Stimulated activated CD4-positive, alpha-beta T cell treated with anti-CD3 and anti-CD28 coated beads, TNF-alpha, amount 100 ng/mL, for 4 hours (primary cell): ENCODE measurements at places on chromosomes 4 and X.

GRCh38 chrX:16665089-16665488 is 15.1 kb downstream of the S100G start:
- DNase-seq, result no peak

GRCh38 chr4:119498527-119498926 is 130.1 kb downstream of the PDE5A start:
- no peak for DNase-seq

DNA sequence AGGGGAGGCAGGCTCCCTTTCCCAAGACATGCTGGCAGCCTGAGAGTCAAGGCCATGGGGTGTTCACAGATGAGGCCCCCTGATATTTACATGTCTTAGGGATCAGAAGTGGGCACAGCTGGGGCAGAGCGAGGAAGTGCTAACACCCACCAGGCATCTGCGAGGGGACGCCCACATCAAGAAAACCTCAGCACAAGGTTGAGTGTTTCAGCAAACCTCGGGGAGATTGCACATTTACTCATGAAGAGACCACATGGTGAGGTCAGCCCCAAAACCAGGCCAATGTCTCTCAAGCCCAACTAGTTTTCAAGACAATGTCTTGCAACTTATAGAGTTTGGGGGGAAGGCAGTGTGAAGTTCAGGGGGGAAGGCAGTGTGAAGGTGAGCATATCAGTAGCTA is 55.2 kb downstream of the CLNK start:
- no peak for DNase-seq

- no peak for DNase-seq
Observed at GRCh38 chrX:10030570-10030969, 63.4 kb downstream of the CLDN34 start.

- DNase-seq, result no peak
Observed at GRCh38 chrX:110050901-110051300, 48.0 kb downstream of the TMEM164 start.

DNA sequence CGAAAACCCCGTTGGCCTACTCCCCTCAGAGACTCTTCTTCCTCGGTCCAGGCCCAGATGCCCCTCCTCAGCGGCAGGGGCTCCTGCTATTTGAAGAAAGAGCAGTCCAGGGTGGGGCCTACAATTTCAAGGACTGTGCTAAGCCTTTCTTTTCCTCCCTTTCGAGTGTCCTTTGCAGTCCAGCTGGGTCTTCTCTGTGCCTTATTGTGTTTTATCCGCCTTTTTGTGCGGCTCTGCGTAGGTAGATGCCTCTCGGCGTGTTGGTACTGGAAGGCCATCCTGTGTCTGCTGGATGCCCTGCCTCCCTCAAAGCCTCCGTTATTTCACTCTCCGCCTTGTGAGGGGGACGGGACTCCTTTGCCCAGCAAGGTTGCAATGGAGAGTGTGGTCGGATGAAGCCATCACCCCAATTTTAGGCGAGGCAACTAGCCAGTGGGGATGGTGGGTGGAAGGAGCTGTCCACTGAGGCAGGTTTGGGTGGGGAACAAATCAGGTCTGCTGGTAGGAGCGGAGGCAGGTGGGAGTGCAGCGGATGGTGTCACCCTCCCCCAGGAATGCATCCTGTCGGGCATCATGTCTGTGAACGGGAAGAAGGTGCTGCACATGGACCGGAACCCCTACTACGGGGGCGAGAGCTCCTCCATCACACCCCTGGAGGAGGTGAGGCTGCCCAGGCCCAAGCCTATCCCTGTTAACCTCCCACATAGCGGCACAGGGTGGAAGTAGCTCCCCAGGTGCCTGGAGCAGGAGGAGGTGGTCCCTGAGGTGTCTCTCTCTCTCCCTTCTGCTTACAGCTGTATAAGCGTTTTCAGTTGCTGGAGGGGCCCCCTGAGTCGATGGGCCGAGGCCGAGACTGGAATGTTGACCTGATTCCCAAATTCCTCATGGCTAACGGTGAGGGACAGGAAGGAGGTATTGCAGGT is 1.3 kb downstream of the GDI1 start:
- no peak for DNase-seq

DNA sequence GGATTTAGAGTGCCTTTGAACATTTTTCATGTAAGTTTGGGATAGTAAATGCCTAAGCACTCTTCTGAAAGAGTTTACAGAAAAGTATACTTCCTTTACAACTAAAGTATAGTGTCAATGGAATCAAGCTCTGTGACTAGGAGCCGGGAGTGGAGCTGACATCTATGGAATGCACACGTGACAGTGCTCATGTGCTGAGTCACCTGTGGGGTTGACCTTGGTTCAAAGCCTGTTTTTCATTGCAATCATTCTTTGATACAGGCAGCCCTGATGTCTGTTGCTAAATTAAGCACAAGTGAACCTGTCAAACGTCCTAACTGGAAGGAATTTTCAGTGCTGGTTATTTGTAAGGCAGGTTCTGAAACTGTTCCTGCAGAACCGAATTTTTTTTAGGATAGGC is 82.5 kb downstream of the GPAT3 start:
- no peak for DNase-seq

- DNase-seq, result no peak
Observed at GRCh38 chrX:19462879-19463278, 52.4 kb downstream of the MAP3K15 start.

- no peak for DNase-seq
Observed at GRCh38 chr4:89751416-89751815, 85.5 kb downstream of the SNCA start.

DNA sequence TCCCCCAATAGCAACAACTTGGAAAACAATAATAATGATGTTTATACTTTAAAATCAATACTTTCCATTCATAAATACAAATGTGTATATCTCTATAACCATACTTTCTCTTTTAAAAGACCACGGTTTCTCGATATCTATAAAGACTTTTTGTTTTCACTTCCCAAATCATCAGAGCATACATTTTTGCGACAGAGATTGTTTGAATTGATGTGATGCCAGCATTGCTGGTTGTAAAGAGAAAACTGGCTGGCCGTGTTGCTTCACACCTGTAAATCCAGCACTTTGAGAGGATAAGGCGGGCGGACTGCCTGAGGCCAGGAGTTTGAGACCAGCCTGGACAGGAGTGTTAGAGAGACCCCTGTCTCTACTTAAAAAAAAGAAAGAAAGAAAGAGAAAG is 77.6 kb upstream of the ZNF518B start:
- no peak for DNase-seq

DNA sequence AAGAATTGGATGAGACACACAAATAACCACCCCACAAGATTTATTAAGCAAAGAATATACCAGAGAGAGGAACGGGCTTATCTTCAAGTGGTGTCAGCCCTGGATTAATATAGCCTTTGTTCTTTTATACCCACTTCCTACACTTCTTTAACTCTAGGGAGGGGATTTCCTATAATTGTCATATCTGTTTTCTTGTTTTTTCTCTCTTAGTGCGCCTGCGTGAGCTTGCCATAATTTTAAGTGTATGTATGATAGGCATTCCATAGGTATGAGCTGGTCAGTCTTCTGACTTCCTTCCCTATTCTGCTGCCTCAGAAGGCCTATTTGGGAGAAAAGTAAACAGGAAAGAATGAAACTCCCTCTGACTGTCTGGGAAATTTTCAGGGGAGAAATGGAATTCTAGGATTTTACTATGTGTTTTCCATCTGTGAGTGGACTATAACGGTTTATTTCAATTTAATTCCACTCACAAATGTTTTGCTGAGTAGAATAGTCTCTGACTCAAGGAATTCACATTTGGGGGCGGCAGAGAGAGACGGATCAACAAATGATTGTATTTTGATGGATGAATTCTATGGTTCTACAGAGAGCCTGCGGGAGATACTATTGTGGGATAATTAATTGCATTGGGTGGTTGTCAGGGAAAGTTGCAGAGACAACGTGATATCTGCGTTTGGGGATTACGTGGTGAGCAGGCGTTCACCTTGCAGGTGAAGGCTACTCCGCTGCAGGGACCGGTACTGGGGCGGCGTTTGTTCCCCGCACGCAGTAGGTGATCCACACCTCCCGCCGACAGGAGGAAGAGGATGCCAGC is 626 bp upstream of the CEP135 start:
- no peak for DNase-seq

DNA sequence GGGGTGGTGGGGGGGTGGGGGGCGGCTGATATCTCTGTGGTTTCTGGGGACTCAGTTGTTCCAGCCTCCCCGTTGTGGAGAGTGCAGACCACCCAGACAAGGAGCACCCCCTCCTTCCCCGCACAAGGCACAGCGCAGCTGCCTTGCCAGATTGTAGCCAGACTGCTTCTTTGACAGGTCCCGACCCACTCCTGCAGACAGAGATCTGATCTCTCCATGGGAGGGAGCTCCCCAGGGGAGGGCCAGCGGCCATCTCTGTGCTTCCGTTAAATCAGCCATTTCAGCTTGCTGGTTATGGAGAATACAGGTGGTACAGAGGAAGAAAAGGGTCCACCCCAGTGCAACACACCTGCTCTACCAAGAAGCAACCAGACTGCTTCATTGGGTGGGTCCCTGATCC is 80.8 kb downstream of the FGF16 start:
- no peak for DNase-seq

GRCh38 chrX:74242484-74243138 is 61.4 kb upstream of the ZCCHC13 start:
- no peak for DNase-seq

GRCh38 chr4:11261066-11261850 is 167.4 kb downstream of the HS3ST1 start:
- no peak for DNase-seq

DNA sequence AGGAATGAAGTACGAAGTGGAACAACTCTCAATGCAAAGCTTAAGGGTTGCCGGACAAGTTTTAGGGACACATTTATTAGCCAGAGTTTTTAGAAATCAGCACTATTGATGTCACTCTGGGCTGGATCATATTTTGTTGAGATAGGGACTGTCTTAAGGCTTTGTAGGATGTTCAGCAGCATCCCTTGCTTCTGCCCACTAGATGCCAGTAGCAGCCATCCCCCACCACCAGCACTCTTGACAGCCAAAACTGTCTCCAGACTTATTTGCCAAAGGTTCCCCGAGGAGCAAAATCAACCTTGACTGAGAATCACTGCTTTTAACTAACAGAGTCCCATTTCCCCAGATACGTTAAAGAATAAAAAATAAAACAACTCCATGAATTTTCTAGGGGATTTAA is 1497.3 kb downstream of the STIM2 start:
- DNase-seq, result no peak

DNA sequence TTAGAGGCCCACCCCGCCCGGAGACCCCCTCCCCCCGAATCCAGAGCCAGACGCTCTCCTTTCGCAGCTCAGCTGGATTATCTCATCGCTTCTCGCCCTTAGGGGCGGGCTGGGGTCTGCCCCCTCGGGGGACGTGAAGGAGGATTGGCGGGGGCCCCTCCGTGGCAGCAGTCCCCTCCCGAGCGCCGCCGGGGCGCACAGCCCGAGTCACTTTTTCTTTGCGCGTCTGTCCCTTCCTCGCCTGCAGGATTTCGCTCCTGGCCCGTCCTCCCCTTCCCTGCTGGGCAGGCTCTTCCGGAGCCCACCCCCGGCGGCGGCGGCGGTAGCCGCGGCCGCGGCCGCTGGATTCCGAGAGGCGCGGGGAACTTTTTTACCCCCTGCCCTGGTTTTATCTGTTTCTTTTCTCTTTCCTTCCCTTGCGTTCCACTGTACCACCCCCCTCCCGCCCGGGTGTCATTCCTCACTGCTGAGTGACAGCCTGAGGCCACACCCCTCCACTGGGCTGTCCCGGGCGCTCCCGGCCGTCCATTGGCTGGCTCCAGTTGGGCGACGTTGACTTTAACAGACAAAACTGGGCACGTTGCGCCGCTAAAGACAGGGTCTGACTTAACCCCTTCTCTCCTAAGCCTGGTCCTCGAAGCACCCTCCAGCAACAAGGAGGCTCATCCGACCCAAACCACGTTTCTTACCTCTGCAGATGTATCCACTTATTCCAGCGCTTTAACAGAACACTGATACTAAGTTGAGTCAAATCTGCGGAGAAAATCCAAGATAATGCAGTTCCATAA is 492 bp upstream of the NKX3-2 start:
- DNase-seq, result no peak

- no peak for DNase-seq
Observed at GRCh38 chr4:42395595-42395994, 1.7 kb upstream of the SHISA3 start.

- peak; percentile 18 for DNase-seq
Observed at GRCh38 chr4:150302553-150302952, 224.3 kb downstream of the DCLK2 start.

GRCh38 chr4:186190581-186191199 is 677 bp upstream of the CYP4V2 start:
- DNase-seq, result peak; percentile 4

- DNase-seq, result no peak
Observed at GRCh38 chr4:177405508-177405907, 36.7 kb downstream of the AGA start.

GRCh38 chrX:21816136-21816535 is 23.3 kb upstream of the MBTPS2 start:
- no peak for DNase-seq

DNA sequence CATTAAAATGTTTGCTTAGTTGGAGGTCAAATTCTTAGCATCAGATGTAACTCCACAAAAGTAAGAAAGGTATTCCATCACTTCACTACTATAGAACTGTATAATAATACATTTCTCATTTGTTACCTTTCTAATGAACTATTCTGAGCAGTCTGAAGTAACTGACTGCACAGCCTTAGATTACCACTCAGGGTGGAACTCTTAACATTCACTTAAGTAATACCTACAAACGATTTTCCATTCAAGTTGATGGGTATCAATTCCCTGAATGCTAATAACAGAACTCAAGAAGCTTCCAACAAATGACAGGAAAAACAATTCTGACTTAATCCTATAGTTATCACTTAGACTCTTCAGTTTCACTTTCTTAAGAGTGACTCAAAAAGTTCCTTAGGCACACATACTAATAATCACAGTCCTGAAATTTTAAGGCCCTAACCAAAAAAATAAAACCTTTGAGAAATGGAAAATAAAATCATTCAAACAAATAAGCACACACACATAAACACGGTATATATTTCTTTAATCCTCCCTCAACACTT is 20.9 kb downstream of the HNRNPD start:
- DNase-seq, result no peak

DNA sequence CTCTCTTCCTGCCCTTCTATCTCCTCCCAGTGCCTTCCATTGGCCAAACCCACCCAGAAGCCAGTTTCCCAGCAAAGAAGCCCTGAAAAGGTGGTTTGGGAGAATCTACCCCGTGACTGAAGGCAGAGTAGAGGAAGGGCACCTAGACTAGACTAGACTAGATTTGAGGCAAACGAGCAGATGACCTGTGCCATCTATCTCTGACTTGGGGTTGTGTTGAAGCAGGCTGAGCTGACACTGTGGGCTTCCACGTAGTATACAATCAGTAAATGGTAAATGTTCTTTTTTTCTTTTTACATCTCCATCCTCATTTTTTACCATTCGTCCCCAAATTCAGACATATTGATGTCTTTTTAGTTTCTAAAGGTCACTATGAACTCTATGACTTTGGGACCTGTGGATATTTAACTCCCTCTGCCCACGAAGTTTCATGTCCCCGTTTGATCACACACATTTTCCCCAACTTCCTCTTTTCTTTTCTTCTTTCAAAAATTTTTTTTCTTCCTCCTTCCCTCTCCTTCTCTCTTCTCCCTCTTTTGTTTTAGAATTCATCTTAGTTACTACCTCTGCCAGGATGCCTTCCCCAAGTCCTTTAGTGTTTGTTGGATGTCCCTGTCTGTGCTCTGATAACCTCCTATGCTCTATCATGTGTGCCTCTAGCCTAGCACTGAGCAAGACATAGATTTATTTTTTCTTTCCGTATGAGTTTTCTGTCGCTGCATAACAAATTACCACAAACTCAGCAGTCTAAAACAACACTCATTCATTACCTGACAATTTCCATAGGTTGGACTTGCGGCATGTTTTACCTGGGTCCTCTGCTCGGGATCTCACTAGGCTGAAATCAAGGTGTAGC is 6.2 kb upstream of the AFF1 start:
- DNase-seq, result no peak

- DNase-seq, result no peak
Observed at GRCh38 chr4:104449537-104449936, 45.2 kb downstream of the CXXC4 start.
